AG04449 (cell line): ENCODE measurements at places on chromosomes 1 and 21.
A peak's percentile ranks its signal among the peaks of the same experiment; 100 is the strongest.

- no peak for DNase-seq
Observed at GRCh38 chr1:11320153-11320936, 47.3 kb downstream of the UBIAD1 start.

- DNase-seq: peak; percentile 23
Observed at GRCh38 chr21:36422279-36423098, 37.3 kb downstream of the CHAF1B start.

DNA sequence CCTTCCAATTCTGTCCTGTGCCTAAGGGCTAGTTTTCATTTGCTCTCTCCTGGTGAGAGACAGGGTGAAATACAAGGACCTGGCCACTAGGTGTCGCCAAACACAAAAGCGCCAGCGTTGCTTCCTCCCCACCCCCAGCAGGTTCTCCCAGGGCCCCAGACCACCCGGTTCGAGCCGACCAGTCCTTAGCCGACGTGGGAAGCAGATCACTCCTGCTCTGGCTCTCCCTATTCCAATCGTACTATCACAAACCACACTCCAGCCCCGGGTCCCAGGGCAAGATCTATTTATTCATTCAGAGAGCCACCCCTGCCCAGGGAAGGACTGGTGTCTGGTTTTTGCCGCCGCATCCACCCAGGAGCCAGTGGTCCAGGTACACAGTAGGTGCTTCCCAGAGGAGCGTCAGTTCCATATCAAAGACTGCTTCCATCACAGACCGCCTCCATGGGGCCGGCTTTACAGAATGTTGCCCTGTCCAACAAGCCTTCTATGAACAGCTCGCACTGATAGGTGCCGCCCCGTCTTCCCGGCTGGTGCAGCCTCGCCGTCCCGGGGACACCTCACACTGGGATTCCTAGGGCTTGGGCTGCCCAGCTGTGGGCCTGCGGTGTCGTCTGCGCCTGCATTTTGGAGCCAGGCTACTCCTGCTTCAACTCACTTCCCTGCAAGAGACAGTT lies 35.0 kb downstream of the CTNNBIP1 start:
- DNase-seq: no peak

DNA sequence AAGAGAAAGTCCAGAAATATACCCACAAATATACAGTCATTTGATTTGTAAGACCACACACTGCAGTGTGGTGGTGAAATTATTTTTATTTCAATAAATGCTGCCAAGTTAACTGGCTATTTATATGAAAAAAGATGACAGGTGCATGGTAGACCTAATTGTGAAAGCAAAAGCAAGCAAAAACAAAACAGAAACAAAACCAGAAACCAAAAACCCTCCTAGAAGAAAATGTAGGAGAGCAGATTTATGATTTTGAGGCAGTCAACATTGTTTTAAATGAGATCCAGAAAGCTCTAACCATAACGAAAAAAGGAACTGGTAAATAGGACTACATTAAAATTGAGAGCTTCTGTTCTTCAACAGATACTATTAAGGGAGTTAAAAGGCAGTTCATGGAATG lies 303.6 kb downstream of the PRDM2 start:
- no peak for DNase-seq

GRCh38 chr1:237679687-237680086 lies 211.0 kb downstream of the ZP4 start:
- DNase-seq: no peak

GRCh38 chr1:242828828-242829227 lies 304.3 kb upstream of the PLD5 start:
- no peak for DNase-seq

DNA sequence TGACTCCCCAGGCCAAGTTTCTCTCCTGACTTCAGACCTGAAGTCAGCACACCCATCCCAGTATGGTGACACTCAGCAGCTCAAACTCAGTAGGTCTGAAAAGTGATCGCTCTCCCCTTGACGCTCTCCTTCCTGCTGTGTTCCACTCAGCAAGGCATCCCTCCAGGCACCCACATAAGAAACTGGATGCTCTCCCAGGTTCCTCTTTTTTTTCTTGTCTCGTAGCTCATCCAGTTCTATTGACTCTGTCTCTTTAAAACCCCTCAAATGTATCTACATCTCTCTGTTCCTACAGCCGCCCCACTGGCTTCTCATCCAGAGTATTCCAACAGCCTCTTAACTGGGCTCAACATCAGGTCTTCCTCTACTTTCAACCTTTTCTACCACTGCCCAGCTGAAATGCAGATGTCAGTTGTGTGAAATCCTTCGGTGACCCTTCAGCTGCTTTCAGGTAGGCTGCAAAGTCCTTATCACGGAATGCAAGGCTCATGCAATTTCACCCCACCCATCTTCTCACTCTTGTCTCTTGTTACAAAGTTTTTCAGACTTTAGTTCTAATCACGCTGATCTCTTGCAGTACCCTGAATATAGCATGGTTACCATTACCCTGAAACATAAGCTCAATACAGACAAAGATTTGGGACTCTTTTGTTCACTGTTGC lies 286.2 kb upstream of the POU3F1 start:
- DNase-seq: no peak

DNA sequence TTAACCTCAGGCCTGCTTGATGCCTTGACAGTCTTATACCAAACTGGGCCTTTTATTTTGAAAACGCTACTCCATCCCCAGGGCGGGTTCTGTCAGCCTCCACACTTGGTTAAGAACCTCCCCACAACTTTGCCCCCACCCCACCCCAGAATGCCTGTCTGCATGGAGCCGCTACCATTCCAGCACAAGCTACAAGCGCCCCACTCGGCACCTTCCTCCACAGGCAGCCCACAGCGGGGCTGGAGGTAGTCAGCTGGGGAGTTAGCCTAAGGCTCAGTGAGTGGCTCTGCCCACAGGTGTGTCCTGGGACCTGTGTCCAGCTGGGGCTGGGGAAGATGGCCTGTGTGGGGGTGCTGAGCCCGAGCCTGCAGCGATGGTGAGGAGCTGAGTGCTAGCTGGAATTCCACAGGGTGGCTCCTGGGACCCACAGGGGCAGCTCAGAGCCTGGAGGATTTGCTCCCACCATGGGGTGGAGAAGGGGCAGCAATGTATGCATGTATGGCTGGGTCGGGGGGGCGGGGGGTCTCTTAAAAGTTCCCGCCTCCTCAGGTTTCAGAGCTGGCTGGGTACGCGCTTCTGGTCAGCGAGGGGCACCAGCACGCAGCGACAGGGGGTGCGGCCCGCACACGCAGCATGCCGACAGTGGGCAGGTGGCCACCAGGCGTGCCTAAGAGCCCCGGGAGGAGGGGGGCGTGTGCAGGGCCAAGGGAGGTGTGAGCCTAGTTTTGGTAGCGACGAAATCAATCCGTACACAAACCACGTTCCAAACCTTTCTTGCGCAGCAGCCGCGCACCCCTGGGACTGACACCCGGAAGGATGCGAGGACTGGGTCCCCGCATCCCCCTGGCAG lies 917 bp downstream of the ETNK2 start:
- DNase-seq: no peak

DNA sequence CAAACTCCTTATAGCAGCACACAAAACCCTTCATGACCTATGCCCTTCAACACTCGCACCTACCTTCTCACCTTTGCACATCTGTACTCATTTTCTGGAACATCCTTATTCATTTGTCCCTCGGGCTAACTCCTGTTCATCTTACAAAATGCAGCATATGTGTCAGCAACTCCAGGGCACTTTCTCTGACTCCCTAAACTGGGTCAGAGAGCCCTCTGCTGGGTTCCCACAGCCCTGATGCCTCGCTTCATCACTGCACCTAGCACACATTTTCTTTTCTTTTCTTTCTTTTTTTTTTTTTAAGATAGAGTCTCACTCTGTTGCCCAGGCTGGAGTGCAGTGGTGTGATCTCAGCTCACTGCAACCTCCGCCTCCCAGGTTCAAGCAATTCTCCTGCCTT lies 54.0 kb downstream of the RAB3B start:
- DNase-seq: no peak

DNA sequence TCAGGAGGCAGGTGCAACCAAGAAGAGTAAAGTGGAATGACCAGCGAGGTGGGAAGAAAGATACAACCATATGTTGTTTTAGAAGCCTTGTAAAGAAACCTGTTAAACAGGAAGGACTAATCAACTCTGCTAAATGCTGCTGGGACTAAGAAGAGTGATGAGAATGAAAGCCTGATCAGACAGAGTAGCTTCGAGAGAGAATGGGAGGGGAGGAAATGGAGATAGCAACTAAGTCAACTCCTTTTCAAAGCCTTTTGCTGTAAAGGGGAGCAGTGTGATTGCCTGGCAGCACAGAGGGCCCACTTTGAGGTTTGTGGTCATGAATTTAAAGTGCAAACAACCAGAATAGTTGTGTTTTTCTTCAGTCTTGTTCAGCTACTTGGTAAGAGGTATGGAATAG lies 31.4 kb downstream of the SLC30A7 start:
- DNase-seq: no peak

GRCh38 chr1:225691861-225692516 lies 39.1 kb upstream of the ENAH start:
- DNase-seq: peak; percentile 84

DNA sequence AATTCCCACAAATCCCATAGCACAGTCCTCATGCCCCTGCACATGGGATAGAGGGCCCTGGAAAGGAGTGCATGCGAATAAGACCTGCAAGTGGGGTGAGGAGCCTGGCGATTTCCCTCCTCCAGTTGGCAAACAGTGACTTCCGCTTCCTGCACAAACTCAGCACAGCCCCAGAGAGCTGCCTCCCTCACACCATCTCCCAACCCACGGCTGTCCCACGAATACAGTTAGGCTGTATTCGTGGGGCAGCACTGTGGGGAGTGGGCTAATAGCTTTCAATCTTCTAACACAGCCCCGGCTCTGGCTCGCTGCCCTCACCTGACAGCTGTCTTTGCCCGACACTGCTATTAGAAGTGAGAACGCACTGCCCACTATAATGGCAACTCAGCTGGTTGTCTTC lies 28.2 kb upstream of the CNTN2 start:
- DNase-seq: no peak

DNA sequence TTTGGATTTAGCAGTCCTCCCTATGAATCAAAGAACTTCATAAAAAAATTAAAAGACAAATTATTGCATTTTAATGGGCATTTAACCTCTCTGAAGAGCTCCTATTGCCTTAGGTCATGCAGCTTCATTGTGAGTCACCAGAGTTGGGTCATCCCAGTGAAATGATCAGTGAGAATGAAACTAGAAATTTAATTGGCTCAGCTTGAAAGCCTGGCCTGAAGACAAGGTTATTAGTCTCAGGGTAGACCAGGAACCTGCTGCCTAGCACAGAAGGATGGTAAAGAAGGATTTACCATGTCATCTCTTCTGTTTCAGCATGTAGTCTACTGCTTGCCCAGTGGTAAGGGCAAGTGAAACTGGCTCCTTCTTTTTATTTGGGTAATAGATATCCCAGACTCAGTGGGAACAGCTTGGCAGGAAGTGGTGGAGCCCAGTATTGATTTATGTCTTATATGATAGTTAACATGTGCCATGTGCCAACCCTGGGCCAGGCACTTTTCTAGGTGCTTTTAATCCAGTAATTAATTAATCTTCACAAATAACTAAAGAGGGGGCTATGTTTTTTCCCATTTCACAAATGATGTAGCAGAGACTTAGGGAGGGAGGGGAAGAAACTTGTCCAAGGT lies 23.6 kb downstream of the LAMC2 start:
- peak; percentile 47 for DNase-seq

- peak; percentile 95 for DNase-seq
Observed at GRCh38 chr1:201946224-201946908, at the start of gene LMOD1. LMOD1 (minus strand) TSS chr1:201946548; CDS start chr1:201946340, 208 bp downstream.

GRCh38 chr1:4275083-4275482 lies 375.0 kb upstream of the C1orf174 start:
- DNase-seq: no peak
